ENCODE measurements at places on chromosomes 11 and 22.

GRCh38 chr22:19982991-19983578, 33.5 kb downstream of the ARVCF start:
- no peak for DNase-seq

DNA sequence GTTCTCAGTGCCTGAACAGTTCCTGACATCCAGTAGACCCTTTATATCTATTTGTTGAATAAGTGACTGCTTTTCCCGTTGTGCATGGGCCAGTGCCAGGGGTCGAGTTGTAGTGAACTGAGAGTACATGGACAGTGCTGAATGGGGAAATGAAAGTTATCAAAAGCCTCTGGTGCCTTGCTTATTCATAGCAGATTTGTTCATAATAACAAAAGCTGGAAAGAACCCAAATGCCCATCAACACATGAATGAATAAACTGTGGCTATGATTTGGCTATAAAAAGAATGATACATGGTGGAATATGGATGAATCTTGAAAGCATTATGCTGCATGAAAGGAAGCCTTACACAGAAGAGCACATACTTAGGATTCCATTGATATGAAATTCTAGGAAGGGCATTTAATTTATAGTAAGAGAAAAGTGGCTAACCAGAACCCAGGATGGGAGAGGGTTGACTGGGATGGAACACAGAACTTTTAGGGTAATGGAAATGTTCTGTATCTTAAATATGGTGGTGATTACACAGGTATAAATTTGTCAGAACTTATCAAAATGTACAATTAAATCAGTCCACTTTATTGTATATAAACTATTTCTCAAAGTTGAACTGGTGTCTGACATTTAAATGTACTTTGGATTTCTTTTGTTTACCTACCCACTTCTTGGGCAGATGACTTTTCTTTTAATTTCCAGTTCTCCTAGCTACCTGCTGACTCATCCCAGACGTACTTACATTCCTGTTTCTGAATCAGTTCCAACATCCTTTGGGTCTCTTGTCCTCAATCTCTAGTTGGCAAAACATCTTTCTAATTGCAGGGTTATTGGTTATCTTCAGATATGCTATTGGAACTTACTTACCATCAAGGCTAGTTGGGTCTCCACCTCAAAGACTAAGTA, 42.8 kb downstream of the PACS1 start:
- DNase-seq: no peak

DNA sequence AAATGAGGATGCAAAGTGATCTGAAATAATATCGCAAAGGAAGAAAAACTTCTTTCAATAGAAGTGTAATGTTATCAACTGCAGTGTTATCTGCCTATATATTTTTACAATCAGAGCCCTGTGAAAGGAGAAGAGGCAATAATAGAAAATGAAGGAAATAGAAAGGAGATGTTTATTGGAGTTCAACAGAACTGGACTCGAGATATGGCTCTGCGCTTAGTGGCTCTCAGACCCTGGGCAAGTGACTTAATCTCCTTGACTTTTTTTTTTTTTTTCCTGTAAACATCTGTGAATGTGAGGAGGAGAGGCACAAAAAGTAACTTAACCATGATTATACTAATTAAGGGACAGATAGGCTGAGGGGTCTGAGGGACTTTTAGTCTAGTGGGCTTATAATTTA, 18.9 kb downstream of the CNTF start:
- no peak for DNase-seq

GRCh38 chr11:88102598-88102934, 72.7 kb downstream of the RAB38 start:
- DNase-seq: no peak

DNA sequence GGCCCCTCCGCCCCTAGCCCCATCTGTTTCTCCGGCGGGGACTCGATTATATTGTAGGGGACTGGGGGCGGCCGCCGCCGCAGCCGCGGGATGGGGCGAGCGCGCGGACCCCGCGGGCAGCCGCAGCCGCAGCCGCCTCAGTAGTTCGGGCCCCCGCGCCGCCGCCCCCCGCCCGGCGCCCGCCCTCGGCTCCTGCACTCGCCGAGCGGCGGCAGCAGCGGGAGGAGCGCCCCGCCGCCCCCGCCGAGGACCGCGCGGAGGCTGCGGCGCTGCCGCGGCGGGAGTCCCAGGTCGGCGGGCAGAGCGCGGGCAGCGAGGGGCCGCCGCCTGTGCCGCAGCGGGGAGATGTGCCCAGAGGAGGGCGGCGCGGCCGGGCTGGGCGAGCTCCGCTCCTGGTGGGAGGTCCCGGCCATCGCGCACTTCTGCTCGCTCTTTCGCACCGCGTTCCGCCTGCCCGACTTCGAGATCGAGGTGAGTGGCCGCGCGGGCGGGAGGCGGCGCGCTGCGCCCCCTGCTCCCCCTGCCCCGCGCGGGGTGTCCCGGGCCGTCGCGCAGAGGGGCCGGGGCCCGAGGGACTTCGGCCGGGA, at the start of gene CECR2:
TSS of gene CECR2 (plus strand) at position 22 of the 587 bp plus-strand sequence. CDS start at position 346, 324 bp downstream.
- DNase-seq: no peak

GRCh38 chr11:46987183-46987582, 50.6 kb downstream of the CSTPP1 start:
- DNase-seq: no peak

DNA sequence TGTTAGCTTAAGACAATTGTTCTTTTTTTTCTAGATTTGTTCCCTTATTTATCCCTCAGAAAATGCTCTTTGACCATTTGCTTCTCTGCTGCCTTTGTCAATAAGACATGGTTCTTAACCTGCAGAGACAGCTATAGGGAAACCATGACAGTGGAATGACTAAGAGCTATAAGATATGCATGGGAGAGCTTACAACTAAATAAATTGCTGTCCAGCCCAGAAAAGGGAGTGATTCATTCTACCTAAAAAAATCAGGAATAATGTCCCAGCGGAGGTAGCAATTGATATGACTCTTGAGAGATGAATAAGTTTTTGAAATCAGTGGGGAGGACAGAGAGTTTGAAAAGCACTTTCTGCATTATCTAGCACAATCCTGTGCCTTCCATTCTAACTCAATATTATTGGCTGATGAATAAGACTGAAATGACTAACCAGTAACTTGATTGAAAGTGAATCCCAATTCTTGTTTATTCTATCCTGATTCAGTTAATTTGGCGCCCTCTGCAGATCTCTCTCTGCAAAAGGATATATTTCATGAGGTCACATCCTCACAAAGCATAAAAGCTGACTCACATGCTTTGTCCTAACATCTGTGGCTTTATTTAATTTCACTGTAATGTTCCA, 680.5 kb upstream of the API5 start:
- DNase-seq: no peak

GRCh38 chr11:91258876-91259275, 965.7 kb upstream of the FAT3 start:
- no peak for DNase-seq

- DNase-seq: no peak
Observed at GRCh38 chr22:40818192-40818746, 877 bp downstream of the SLC25A17 start.

DNA sequence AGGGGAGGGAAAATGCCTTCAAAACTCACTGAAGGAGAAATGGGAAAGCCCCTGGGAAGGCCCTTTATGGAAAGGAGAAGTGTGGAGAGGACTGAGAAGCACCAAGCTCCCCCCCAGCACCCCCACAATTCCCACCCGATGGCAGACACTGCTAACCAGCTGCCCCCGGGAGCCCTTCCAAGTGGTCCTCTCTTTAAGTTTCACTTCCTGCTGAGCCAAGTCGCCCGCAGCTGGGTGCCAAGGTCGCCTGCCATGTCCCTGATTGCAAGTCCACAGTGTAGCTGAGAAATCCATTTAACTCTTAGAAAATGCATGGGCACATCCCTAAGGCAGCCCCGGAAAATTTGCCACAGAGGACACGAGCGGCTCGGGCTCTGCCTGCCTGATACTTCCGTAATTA, 68.2 kb downstream of the GALNT18 start:
- DNase-seq: no peak

DNA sequence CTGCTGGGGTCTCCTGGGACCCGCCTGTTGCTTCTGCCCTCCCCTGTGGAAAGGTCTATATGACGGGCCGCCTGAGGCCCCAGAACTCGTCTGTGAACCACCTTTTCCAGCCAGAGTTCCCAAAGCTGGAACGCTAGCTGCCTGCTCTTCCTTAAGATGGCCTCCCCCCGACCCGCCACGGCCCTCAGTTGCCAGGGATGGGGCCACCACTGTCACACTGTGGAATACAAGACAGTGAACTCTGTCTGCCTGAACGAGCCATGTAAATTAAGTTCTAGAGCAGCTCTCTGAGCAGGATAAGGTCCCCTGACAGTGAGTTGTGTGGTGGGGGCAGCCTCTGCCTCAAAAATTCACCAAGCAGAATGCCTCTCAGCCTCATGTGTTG, 10.3 kb downstream of the CHADL start:
- no peak for DNase-seq

DNA sequence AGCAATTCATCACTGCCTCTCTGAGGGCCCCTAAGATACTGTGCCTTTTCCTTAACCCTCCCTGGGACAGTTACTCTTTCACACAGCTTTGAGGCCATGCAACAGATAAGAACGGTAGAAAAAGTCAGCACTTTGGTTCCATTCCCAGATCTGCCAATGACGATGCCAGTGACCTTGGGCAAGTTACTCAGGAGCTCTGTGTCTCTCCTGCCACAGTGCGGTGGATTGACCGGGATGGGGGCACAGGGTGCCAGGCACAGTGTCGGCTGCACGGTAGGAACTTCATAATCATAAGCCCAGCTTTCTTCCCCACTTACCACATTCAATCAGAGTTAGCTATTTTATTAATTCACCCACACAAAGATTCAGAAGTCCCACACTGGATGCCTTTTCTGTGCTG, 1041.8 kb downstream of the TBC1D22A start:
- no peak for DNase-seq

GRCh38 chr11:82305123-82305522, 428.5 kb downstream of the FAM181B start:
- no peak for DNase-seq

- no peak for DNase-seq
Observed at GRCh38 chr22:24578355-24579257, 14.3 kb downstream of the LRRC75B start.

DNA sequence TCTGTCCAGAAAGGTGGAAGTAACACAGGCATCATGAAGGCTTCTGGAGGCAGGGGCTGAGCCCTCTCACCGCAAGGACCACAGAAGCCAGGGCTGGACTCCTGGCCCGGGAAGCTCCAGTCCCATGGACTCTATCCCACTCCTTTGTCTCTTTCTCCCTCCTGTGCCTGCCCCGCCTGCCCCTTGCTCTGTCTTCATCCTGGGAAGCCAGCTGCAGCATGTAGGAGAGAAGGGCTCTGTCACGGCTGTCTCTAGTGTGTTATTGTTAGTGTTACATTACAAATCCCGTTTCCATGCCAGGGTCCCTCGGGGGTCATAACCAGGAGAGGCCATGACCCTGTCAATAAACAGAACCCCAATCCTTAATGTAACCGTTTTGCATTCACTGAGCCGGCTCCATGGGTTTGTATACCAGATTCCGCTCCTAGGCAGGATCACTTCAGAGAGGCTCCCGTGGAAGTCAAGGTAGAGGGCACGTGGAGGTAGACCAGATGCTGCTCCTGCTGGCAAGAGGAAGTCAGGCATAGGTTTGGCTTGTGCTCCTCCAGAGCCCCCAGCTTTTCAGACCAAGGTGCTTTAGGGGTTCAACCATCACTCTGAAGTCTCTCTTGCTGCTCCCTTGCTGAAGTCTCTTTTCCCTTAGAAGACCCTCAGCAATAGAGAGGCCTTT, 293.2 kb downstream of the ETS1 start:
- no peak for DNase-seq

- DNase-seq: no peak
Observed at GRCh38 chr11:92880381-92880780, 89.1 kb upstream of the MTNR1B start.

- no peak for DNase-seq
Observed at GRCh38 chr11:123510579-123510905, 80.5 kb downstream of the GRAMD1B start.

DNA sequence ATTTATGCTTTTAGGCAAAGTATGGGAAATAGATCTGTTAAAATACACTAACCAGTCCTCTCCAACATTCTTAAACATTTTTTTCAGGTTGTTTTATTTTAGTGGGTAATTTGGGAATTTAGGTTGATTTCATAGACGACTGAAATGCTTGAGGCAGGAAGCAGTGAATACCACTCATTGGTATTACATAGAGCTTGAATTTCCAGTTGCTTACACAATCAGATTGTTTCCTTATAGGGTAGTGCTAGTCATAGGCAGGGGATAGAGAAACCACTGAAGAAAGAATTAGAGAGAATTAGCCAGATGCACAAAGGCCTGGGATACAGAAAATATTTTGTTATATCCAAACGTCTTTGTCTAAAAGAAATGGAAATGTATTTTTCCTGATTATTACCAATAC, 23.9 kb upstream of the LYVE1 start:
- no peak for DNase-seq

GRCh38 chr11:65709661-65710060, 2.4 kb upstream of the KAT5 start:
- DNase-seq: no peak

GRCh38 chr22:24054356-24054755, 43.3 kb downstream of the CABIN1 start:
- no peak for DNase-seq

- no peak for DNase-seq
Observed at GRCh38 chr11:16999116-16999515, 15.1 kb downstream of the PLEKHA7 start.

- DNase-seq: no peak
Observed at GRCh38 chr22:48179571-48180546, 1417.4 kb downstream of the TBC1D22A start.

GRCh38 chr11:85171648-85172257, 455.4 kb downstream of the DLG2 start:
- DNase-seq: no peak

- DNase-seq: no peak
Observed at GRCh38 chr11:129453293-129453721, 77.7 kb downstream of the BARX2 start.

Measured in anterior cingulate cortex (tissue), 58 donors.